Germinal center (tissue), 1 donor: ENCODE measurements at places on chromosomes 13 and 19.

DNA sequence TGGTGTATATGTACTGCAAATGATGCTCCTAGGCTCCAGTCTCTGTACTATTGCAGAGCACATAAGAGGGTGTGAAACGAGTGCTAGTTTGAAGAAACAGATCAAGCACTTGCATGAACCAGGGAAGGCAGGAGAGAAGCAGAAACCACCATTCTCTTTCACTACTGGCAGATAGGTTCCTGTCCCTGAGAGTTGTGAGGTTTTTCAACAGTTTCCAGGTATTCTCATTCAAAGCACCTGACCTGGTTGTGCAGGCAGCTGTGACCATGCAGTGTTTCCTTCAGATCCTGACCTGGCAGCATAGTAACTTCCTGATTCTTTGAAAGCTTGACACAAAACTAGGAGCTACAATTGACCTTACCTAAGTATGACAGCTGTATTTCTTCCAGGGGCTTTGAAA is 164.9 kb downstream of the UFM1 start:
- no peak for DNase-seq

GRCh38 chr19:46299004-46299509 is 2.2 kb downstream of the HIF3A start:
- no peak for DNase-seq

- no peak for DNase-seq
Measured at GRCh38 chr13:50162001-50162400, 146.8 kb downstream of the KCNRG start.

DNA sequence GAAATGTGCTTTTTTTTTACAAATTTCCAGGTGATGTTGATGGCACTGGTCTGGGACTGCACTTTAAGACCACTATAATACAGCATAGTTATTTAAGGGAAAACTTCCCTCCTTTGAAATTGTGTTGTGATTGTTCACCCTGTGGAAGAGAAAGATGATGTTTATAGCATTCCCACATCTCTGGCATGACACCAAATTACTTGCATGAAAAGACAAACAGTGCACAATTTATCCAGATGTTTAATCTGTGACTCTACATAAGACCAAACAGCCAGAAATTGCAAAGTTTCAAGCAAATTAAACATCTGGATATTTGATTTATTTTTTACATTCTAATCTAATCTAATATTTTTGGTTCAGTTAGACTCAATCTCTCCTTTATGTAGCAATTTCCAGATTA is 51.6 kb downstream of the UFM1 start:
- no peak for DNase-seq

- no peak for DNase-seq
Measured at GRCh38 chr19:39152066-39152465, 26.5 kb downstream of the PAK4 start.

GRCh38 chr13:21000647-21001046 is 60.7 kb downstream of the LATS2 start:
- DNase-seq, result no peak

GRCh38 chr13:106047859-106048258 is 487.6 kb downstream of the EFNB2 start:
- no peak for DNase-seq

DNA sequence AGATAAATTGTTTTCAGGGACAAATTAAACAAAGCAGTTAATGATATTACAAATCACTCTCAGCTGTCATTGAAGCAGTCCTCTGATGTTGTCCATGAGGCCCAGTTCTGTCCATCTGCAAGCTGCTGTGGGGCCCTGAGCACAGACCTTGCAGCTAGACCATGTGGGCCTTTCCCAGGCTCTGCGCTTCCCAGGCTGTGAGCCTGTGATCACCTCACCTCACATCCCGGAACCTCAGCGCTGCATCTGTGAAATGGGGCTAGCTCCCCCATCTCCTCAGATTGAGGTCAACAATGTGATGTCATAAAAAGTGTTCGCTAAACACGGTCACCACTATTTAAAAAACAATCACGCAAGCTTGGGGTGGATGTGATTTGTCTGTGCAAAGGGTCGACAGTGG is 51.9 kb upstream of the UQCRFS1 start:
- DNase-seq, result no peak

DNA sequence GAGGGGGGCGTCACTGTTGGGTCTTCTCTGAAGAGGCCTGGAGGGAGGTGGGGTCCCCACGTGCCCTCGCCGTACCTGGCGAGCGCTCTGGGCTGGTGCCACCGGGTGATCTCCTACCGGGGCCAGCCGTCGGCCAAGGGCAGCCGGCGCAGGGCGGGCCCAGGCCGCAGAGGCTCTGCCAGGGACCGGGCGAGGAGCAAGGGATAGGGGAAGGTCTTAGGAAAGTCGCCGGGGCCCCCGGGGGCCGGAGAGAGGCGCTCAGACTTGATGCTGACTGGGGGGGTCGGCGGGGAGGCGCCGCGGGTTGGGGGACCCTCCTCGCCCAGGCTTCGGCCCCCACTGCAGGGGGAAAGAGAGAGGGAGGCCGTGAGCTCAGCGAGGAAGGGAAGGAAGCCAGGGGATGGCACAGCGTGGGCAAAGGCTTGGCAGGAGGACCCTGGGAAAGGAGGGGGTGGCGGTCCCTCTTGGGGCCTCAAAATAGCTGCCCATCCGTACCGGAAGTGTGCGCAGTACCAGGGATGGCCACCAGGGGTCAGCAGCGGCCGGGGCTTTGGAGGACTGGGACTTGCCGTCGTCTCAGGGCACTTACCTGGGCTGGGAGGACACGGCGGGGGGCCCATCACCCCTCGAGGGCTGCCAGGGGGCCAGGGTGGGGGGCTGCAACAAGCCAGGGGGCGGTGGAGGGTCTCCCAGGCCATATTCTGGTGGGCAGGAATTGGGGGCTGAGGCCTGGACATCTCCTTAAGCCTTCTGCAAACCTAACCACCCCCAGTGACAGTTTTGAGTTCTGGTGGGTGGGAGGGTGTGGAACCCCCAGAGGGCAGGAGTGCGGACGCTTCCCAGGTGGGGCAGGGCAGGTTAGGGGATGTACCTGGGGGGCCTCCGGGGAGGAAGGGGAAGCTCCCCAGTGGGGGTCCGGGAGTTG is 7.7 kb upstream of the TMEM161A start:
- peak; percentile 72 for DNase-seq
